Adrenal gland (tissue), 19 donors: ENCODE measurements at places on chromosomes 2 and 18. TPM values are rescaled to one million over a fixed set of nuclear protein-coding genes. Genes with fewer than 3 reads are reported as not detected.

EN1 gene
- polyA plus RNA-seq, result 0.03 TPM

ZC3H8 gene
- polyA plus RNA-seq, result 3.0 TPM

DNA sequence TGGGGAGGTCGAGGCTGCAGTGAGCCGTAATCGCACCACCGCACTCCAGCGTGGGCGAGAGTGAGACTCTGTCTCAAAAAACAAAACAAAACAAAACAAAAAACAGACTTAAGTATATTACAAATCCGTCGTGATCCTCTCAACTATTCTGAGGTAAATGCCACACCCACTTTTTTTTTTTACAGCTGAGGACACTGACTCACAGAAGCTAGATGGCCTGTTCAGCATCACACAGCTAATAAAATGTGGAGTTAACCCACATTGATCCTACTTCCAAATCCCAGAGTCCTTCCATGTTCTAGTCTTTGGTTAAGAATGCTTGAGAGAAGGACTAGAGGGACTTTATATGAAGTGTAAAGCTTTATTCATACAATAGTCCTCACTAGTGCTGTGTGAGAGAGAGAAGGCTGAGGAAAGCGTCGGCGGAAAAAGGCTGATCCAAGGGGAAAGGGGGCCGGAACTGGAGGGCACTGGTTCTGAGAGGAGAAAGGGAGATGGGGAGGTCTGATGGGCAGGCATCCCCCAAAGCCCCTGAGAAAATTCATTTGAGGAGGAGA, 627 bp downstream of the RNF25 start:
- DNase-seq, result no peak

GRCh38 chr18:25982153-25982552, 108.3 kb downstream of the SS18 start:
- no peak for DNase-seq

DNA sequence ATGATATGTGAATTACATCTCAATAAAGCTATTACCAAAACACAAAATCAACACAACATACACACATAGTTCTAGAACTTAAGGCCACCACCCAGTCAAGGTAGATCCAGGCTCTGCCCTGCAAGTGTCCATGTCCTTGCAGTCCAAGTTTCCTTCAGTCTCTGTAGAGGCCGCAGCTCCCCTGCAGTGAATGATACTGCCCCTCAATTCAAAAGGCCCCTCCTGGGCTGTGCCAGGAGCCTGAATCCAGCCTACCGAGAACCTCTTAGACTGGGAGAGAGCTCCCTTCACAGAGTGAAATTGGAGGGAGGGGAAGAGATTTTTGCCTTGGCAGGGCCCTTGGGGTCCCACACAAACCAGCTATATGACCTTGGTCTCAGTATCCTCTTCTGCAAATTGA, 42.5 kb upstream of the ATP6V1B1 start:
- no peak for DNase-seq
